ENCODE measurements at places on chromosomes 16 and 17.

DNA sequence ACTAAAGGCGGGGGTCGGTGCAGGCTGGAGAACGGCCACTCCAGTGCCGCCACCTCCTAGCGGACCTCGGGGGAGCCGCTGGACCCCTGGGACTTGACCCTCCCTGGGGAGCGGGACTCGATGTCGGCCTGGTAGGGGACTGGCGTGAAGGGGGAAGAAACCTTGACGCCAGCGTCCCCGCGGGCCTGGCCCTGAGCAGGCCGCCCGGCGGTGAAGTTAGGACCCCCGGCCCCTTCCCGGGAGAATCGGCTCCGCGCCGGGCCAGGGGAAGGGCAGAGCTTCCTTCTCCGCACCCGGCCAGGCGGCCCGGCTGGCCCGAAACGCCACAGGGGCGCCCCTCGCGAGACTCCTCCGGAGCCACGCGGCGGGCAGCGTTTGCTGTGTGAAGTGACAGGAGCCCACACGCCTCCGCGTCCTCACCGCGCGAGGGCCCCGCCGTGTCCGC lies 389 bp downstream of the DUS1L start:
- DNase-seq = no peak

DNA sequence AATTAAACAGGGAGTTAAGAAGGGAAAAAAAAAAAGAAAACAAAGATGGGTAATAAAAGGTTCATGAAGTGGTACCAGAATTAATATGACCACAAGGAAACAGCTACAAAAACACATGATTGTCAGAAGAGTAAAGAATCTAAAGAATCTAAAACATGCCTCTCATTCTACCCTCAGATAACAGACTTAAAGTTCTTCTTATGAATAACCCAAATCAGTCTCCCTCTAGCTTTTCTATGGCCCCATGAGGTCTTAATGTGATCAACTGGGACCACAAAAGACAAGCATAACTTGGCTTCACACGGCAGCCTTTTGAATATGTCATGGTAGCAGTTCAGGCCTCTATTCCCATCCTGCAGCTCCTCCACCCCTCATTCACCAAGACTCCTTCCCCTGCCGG lies 6.9 kb downstream of the MYH10 start:
- no peak for DNase-seq

- DNase-seq = no peak
Observed at GRCh38 chr16:64121473-64121872, 1000.4 kb downstream of the CDH11 start.

GRCh38 chr17:41891135-41892020 lies 26.2 kb upstream of the KLHL11 start:
- no peak for DNase-seq

- DNase-seq = peak; percentile 84
Observed at GRCh38 chr17:46942441-46943217, 19.7 kb downstream of the GOSR2 start.

- DNase-seq = no peak
Observed at GRCh38 chr16:337975-338575, 14.4 kb downstream of the AXIN1 start.

- DNase-seq = no peak
Observed at GRCh38 chr16:57194512-57194911, 8.4 kb downstream of the RSPRY1 start.

GRCh38 chr16:85429776-85430522 lies 183.2 kb upstream of the GSE1 start:
- no peak for DNase-seq

- no peak for DNase-seq
Observed at GRCh38 chr16:82660966-82661365, 34.2 kb downstream of the CDH13 start.

DNA sequence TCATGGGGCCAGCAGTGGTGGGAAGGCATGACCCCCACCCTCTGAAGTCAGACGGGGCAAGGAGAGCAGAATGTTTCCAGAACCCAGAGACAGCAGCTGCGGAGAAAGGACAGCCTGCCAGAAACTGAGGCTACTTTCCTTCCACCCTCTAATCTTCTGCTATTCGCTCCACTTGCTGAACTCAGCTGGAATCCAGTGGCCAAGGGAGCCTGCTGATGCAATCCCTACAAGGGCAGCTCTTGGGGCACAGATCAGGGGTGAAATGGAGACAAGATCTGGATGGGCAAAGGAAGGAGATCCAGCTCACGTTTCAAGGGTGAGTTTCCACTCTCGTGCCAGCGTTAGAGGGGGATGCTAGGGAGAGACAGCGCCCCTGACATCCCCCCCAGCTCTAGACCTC lies 479.1 kb downstream of the SLC39A11 start:
- no peak for DNase-seq

DNA sequence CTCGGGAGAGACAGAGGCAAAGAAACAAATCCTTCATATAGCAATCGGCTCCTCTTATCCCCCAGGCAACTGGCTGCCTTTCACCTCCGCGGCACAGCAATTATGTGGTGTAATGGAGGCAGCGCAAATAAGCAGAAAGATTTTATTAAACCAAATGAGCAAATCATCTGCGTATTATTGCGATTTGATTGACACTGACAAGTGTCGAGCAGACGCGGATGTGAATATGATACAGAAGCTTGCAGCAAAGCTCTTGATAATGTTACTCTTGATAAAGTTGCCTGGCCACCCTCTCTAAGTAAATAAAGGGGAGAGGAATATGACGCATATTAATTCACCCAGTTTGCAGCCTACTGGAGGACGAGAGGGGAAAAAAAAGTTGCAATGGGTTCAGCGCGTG lies 26.5 kb upstream of the AKTIP start:
- no peak for DNase-seq
